Fibroblast of lung (primary cell): ENCODE measurements at places on chromosomes 16 and 17. TPM values are rescaled to one million over a fixed set of nuclear protein-coding genes. Genes with fewer than 3 reads are reported as not detected.

UMOD gene
- total RNA-seq: not detected in 2 replicates

ANKS3 gene
- total RNA-seq: 26.2 and 26.3 TPM in 2 replicates

NPIPB6 gene
- total RNA-seq: 0.66 TPM in 1 of 2 replicates, not detected in the other

PYY gene
- total RNA-seq: 0.33 TPM in 1 of 2 replicates, not detected in the other

CDC6 gene
- total RNA-seq: 1.3 and 4.5 TPM in 2 replicates

DNA sequence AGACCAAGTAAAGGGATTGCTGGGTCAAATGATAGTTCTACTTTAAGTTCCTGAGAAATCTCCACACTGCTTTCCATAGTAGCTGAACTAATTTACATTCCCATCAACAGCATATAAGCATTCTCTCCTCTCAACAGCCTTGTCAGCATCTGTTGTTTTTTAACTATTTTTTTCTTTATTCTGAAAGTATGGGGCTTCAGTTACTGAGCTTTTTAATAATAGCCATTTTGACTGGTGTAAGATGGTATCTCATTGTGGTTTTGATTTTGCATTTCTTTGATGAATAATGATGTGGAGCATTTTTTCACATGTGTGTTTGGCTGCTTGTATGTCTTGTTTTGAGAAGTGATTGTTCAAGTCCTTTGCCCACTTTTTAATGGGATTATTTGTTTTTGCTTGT, 2.5 kb downstream of the KRTAP2-2 start:
- peak; percentile 79 for DNase-seq

- DNase-seq: no peak
Observed at GRCh38 chr17:71666047-71666446, 454.8 kb upstream of the SOX9 start.

GRCh38 chr17:3845291-3845620, 790 bp downstream of the NCBP3 start:
- peak; percentile 15 for DNase-seq

DNA sequence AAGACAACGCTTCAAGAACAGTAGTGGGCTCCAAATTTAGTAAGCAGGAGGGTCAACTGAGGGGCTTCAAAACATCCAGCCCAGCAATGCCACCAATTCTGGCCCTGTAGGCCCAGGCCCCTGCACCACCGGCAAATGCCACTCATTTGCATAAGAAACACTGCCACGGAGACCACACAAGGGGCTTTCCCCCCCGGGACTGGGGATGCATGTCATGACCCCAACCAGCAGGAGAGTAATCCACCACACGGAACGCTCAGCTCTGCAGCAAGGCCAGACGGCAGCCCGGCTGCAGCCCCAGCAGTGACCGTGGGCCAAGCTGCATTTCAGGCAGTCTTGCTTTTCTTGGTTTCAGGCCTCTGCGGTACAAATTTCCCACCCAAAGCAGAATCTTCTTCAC, 14.1 kb downstream of the TMEM11 start:
- DNase-seq: no peak

GRCh38 chr16:50193594-50193993, 40.5 kb downstream of the TENT4B start:
- no peak for DNase-seq

DNA sequence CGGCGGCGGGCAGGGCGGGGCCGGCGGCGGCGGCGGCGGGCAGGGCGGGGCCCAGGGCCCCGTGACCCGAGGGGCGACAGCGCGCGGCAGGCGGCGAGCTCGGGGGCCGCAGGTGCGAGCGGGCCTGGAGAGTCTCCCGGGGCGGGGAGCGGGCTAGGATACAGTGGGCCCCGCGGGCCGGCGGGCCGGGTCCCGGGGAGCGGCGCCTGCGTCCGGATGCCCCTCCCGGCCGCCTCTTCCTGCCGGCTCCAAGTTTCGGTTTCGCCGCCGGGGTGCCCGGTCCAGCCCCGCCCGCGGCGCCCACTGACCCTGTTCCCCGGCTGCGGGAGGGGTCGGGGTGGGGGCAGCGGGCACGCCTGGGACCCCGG, at the start of gene RNF213:
RNF213 (plus strand) TSS at position 62 of the 368 bp plus-strand sequence. CDS start 2,830 bp downstream, outside the sequence.
- peak; percentile 19 for DNase-seq

DNA sequence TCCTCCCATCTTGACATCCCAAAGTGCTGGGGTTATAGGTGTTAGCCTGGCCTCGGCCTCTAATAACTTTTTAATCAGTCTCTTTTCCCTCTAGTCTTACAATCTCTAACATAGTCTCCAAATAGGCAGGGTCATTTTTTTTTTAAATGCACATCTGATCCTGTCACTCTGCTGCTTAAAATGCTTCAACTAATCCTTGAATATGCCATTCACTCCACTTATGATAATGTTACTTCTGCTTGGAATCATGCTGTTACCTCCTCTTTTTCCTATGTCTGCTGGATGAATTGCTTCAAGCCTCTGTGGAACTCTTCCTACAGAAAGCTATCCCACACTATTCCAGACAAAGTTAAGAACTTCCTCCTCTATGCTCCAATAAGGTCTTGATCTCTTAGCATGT, 22.8 kb downstream of the CRLF3 start:
- DNase-seq: no peak

DNA sequence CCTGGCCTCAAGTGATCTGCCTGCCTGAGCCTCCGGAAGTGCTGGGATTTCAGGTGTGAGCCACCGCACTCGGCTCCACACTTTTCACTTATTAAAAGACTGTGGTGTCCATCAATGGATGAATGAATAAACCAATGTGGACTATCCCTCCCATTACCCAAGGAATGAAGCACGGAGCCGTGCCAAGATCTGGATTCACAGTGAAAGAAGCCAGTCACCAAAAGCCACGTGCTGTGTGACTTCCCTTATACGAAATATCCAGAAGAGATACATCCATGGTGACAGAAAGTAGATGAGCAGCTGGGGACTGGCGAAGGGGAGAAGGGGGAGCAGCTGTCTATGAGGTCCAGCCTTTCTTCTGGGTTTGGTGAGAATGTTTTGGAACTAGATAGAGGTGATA, 48.2 kb upstream of the STH start:
- DNase-seq: no peak
